ENCODE measurements at places on chromosomes 13 and 19.

- no peak for DNase-seq
Observed at GRCh38 chr19:55681131-55682092, 6.4 kb downstream of the EPN1 start.

GRCh38 chr13:21932996-21933395 lies 262.1 kb downstream of the FGF9 start:
- DNase-seq: no peak

DNA sequence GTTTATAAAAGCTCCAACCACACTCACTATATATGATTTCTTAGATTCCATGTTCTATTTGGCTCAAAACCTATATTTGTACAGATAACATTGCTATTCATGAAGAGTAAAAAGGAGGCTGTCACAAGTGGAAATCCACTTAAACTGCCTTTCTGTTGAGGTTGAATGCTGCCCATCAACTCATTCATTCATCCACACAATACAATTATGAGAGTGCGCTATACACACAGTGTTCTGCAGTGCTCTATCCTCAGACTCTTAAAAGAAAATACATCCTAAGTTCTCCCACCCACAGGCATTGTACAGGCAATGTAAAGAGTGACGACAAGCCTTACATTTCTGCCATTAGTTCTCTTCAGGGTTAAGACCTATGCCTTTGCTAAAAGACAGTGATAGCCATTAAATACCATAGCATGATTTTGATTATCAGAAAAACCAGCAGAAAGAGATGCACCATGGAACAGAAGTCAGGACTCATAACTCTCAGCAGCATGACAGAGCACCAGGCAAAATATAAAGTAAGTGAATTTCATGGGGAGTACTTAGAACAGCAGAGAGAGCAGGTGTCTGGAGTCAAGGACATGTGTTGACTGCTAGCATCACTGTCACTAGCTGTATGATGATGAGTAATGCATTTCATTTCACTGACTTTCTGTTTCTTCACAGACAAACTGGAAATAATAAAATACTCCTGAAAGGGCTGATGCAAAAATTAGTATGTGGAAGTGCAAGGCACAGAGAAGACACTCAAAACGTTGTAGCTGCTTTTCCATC lies 218.0 kb downstream of the RBM26 start:
- no peak for DNase-seq

GRCh38 chr19:4700693-4700970 lies 23.0 kb downstream of the DPP9 start:
- DNase-seq: no peak

DNA sequence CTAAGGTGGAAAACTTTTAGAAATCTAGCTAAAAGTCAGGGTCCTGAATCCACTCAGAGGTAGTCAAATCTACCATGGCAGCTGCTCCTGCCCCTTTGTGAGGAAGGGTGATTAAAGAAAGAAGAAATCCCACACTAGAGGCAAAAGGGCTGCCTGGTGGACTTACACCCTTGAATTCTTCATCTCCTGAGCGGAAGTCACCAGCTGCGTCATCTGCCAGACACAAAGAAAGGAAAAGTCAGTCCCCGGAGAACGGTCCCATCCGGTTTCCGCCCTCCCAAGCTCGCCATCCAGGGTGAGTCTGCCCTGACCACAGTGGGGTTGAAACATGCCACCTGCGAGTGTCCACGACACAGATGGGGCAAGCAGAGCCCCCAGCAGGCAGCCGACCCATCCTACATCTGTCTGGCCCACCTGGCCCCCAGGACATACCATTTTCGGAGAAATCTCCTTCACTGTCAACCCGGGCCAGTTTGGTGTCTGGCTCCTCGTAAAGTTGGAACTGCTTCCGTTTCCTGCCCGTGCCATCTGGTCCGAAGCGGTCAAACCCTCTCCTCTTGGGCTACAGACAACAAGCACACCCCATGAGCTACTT lies 7.7 kb downstream of the AKAP8 start:
- no peak for DNase-seq

- peak; percentile 25 for DNase-seq
Observed at GRCh38 chr19:50323782-50324133, 5.4 kb downstream of the KCNC3 start.

DNA sequence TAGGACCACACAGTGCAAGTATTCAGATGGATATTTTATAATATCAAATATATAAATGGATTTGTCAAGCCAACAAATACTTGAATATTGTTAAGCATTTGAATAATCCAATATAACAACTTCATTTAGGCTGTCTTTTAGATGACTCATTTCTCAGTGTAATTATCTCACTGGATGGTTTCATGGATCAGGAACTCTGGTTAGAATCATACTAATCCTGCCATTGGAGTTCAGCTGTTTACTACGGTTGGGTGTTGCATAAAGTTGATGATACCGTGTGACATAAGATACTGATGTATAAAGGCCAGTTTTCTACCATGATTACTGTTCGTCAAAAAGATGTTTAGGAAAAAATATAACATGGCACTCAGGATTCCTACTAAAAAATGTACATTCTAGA lies 196.3 kb downstream of the TSHZ3 start:
- no peak for DNase-seq

All from H7 (cell line).